ENCODE measurements at places on chromosomes 1 and 21. TPM values are rescaled to one million over a fixed set of nuclear protein-coding genes. Genes with fewer than 3 reads are reported as not detected.

The SH2D2A gene
- total RNA-seq = 1.6 TPM

The LCE2B gene
- total RNA-seq = not detected

DNA sequence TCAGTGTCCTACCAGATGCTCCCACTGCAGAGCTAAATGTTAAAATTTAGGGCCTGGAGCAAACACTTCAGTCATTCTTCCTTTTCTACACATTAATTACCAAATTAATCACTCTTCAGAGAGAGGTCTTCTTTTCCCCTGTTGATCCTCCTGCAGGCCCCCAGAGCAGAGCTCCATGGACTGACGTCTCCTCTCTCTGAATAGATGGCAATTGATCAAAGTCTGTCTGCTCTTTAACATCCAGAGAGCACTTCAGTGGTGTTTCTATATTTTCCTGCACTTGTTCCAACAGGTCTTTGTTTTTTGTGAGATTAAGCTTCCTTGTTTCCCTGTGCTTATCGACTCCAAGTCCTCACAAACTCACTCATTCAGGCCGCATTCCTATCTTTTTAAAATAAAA, 239.3 kb downstream of the SIPA1L2 start:
- no peak for DNase-seq

GRCh38 chr1:97412737-97413136, 508.1 kb downstream of the DPYD start:
- no peak for DNase-seq
